ENCODE measurements at places on chromosomes 5 and 9.

GRCh38 chr5:36145311-36145710 lies 6.4 kb downstream of the LMBRD2 start:
- DNase-seq = no peak

DNA sequence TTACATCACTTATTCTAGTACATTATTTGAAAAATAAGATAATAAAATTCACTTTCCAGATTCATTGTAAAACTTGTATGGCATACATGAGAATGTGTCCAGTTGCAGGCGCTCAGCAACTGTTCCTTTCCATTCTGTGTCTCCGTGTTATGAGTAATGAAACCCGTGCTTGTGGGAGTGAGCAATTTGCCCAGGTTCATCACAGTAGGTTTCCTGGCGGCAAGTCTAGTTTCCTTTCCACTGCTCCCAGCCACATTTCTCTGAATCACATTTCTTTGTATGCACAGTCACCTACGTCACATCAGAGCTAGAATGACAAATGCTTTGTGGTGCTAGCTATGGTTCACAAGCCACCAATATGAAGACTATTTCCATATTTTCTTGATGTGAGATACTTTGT lies 39.9 kb downstream of the MOCS2 start:
- peak; percentile 92 for DNase-seq

GRCh38 chr9:29866556-29866955 lies 2293.3 kb upstream of the C9orf72 start:
- DNase-seq = no peak

- DNase-seq = no peak
Measured at GRCh38 chr5:143781993-143782520, 29.9 kb upstream of the HMHB1 start.

DNA sequence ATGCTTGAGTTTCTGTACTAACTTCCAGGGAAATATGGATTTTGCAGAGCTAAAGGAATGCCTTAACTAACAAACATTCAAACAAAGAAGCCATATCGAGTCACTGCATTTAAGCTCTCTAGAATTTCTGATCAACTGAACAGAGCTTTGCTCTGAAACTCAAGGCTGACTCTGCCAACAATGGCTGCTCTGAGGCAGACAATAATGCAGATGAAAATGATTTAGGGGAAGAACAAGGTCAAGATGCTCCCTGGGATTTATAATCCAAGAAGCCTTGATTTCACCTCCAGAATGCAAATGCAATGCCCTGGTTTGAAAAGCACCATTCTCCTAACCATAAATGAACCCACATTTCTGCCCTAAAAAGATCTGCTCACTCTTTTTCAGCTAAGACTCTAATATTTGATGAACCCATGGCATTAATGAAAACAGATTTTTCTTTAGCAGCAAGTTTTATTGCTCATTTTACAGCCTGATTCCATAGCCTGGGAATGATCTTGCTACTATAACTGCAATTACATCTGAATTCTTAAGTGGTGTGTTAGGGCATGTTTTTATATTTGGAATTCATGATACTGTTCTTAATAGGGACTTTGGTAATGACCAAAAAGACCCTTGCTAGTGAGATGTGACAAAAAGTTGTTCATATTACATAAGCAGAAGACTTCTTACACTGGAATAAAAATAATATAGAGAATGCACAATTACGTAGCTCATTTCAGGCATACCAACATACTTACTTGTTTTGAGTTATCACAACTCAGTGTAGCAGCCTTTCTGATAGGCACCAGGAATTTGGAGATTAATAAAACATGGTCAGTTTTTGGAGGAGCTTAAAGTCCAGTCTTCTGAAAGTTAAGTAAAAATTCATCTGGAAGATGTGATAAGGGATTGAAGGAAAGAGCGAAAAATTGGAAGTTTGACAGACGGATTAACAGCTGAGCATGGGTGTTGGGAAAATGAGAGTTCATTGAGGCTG lies 169.4 kb downstream of the TRPM3 start:
- DNase-seq = no peak

Data from activated CD4-positive, alpha-beta T cell treated with anti-CD3 and anti-CD28 coated beads, Interleukin-2, amount 10 ng/mL, durations not matched to agents 24 days and 14 days (primary cell).